ENCODE measurements at places on chromosomes 4 and X.

DNA sequence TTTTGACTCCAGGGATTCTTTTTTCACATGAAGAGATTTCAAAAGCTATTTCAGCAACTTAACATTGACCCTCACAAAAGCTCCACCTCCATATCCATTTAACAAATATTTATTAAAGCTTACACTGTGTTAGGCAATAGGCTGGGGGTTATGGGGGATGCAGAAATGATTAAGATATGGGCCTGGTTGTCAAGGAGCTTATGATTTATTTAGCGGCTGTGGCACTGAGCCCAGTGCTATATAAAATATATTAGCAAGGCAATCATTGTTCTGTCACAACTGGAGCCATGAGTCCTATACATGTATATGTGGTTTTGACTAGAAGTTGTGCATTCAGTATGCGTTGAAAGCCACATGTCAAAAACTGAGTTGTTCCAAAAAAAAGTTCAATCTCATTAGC, 131.1 kb downstream of the GPC3 start:
- DNase-seq = no peak

GRCh38 chr4:156749426-156750403, 221.9 kb downstream of the PDGFC start:
- DNase-seq = no peak

DNA sequence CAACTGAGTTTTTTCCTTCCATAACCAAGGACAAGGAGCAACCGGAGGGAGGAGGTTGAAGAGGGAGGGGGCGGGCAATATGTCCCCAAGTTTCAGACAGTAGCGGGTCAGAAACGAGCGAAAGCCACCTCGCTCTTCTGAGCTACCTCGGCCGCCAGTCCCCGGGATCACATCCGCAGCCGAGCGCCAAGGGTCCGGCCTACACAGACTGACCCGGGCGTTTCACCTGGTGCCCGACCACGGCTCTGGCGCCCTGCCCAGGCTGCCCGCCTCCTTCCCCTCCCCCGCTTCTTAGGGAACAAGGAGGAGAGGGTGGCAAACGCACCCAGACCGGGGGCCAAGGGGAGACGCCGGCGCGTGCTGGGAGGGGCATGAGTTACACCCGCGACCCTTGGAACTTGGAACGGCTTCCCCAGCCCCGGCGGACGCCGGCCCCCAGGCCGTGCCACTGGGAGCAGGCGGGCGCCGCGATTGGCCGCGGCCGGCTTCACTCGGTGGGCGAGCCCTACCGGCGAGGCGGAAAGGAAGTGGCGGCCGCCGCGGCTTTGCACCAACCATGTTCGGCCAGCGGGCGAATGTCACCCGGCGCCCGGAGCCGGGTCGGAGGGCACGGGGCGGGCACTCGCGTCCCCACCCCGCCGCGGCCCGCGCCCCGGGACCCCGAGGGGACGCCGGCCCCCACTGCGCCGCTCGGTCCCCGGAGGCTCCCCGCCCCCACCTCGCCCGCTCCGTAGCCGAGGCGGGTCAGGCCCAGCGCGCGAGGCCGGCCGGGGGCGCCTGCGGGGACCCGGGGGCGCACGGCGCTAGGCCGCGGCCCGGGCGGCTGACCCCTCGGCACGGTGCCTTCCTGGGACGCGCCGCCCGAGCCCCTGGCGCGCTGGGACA, 1.5 kb downstream of the IRF2 start:
- DNase-seq = peak; percentile 33

- DNase-seq = no peak
Observed at GRCh38 chrX:39752815-39753214, 344.9 kb downstream of the BCOR start.

DNA sequence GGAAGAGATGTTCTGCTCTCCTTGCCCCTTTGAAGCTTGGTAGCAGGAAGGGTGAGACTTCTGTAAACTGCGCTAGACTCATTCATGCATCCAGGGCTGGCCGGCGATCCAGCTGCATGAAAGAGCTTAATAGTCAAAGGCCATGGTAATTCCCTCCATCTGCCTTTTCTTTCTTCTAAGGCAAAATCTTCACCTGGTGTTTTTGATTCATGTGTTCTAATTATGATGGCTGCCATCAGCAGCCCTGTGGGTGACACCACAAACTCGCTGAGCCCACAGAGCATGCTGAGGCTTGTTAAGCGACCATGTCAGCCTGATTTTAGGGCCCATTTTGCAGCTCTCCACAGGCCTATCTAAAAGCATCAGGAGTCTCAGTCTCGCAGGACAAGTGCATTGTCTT, 450.1 kb upstream of the TENM3 start:
- no peak for DNase-seq

GRCh38 chr4:185112104-185112503, 31.0 kb upstream of the SLC25A4 start:
- no peak for DNase-seq

Data from HuH-7.5 (cell line).